ENCODE measurements at places on chromosomes 12 and 14.

DNA sequence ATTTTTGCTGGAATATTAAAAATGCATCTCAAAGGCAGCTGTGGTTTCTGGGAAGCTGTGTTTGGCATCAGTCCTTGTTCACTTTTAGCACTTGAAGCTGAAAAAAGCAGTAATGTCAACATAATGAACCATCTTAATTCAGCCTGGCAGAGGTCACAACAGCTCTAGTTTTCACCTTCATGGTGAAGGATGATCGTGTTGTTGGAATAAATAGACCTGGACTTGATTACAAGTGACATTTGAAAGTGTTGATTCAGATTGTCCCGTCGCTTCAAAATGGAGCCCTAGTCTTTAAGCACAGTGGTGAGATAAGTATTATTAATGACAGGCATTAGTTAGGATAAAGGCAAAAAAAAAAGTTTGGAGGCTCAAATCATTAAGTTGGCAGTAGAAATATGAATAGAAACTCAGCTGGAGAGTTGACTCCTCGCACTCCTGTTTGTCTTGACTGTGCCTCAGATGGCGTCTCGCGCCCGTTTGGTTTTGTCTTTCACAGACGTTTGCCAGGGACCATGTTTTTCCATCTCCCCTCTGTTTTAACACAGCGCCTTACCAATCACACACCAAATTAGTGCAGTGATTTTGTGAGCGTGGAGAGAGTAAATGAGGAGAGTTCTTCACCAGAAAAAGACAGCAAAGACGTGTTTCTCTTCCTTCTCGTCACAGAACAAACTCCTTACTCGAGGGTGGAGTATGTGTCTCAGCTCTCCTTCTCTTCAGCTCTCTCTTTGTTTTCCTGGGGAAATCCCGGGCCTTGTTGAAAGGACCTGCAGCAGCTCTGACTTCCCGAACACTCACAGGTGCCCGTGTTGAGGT lies 53.4 kb upstream of the MMP17 start:
- DNase-seq, result no peak

- DNase-seq, result no peak
Observed at GRCh38 chr14:97380539-97380941, 583.4 kb downstream of the VRK1 start.

DNA sequence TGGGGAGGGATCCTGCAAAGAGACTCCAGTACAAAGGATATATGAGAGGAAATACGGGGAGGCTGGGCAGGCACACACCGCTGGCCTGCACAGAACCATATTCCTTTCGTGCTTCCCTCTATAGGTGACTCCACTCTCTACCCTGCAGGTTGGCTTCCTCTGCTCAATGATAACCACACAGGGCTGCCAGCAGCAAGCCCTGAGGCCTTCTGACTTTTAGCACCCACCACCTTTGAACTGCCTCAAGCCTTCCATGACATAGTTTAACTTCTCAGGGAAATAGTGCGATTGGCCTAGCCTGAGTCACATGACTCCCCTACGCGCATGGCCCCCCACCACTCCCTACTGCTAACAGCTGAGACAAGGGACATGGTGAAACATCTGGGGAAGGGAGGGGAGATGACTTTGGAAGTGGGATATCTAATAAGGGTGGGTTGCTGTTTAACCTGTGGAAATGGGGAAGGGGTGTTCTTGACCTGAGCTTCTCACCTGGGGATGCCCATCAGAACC lies 3.0 kb upstream of the FOXN3 start:
- no peak for DNase-seq

DNA sequence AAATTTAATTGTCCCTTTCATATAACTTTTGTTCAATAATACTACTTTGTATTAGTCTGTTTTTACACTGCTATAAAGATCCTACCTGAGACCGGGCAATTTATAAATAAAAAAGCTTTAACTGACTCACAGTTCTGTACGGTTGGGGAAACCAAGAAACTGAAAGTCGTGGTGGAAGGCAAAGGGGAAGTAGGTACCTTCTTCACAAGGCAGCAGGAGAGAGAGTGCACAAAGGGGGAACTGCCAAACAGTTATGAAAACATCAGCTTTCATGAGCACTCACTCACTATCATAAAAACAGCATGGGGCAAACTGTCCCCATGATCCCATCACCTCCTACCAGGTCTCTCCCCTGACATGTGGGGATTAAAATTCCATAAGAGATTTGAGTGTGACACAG lies 1069.0 kb downstream of the FSCB start:
- DNase-seq, result no peak

Data from CD8-positive, alpha-beta memory T cell (primary cell).